ENCODE measurements at places on chromosomes 7 and 10. TPM values are rescaled to one million over a fixed set of nuclear protein-coding genes. Genes with fewer than 3 reads are reported as not detected.
A peak's percentile ranks its signal among the peaks of the same experiment; 100 is the strongest.

GRCh38 chr7:51060536-51060935 is 256.1 kb downstream of the COBL start:
- DNase-seq = no peak

- DNase-seq = no peak
Measured at GRCh38 chr7:2953099-2953498, 90.6 kb downstream of the CARD11 start.

DNA sequence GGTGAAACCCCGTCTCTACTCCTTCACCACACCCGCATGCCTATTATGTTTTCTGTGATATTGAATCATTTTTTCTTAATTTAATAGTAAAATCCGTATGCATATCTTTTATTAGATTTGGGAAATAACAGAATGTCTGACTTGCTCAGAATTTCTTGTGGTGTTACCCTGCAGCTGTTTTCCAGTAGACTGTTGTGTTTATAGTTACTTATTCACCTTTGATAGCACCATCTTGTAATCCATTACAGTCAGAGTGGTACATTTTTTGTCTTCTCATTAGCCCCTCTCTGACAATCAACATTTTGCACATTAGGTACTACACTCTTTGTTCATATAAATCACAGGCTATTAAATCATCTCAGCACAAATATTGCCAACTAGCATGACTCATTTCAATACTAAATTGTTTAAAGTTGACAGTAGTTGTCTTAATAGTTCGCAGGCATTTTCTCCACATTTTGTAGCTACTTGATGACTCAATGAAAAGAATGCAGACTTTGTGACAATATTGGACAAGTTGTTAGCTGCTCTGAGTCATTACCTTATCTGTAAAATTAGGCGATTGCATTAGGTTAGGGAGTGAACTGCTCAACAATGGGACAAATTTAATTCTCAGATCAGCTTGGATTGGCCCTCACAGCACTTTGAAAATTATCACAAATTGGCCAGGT is 17.8 kb upstream of the SLC16A12 start:
- no peak for DNase-seq

DNA sequence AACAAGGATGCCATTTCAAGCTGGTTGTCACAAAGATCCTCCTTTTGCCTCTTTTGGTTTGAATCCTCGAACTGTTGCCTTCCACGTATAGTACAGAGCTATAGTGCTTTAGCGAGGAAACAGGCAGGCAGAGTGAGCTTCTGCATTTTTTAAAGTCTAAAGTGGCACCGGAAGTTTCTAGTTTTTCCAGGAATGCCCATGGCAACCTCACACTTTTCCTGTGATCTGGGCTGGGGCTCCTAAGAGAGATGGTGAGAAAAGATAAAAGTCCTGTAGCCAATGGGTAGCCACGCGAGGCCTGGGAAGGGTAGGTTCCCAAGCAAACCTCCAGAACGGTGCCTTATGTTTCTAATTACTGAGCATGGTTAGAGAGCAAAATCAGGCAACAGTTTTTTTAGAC is 76.7 kb downstream of the CALD1 start:
- DNase-seq = no peak

GRCh38 chr10:6513476-6513875 is 66.6 kb downstream of the PRKCQ start:
- DNase-seq = peak; percentile 37

GRCh38 chr7:70736715-70737460 is 395.1 kb upstream of the GALNT17 start:
- DNase-seq = no peak

GRCh38 chr10:88152728-88153133 is 289.3 kb downstream of the PTEN start:
- DNase-seq = peak; percentile 57

Gene VWA2
- not detected for total RNA-seq

Gene GJD4
- not detected for total RNA-seq

Gene SPRN
- total RNA-seq = not detected

Data from activated T-helper 1 cell treated with anti-CD3 and anti-CD28 coated beads, Interleukin-12 subunit alpha, Interleukin-12 subunit beta, Interleukin-2, Interleukin-4 antibody, amounts not matched to agents 30 ng/mL and 10 ng/mL and 1 ng/mL, durations not matched to agents 14 hours and 24 hours and 36 hours (primary cell).